ENCODE measurements at places on chromosomes 16 and 17.

DNA sequence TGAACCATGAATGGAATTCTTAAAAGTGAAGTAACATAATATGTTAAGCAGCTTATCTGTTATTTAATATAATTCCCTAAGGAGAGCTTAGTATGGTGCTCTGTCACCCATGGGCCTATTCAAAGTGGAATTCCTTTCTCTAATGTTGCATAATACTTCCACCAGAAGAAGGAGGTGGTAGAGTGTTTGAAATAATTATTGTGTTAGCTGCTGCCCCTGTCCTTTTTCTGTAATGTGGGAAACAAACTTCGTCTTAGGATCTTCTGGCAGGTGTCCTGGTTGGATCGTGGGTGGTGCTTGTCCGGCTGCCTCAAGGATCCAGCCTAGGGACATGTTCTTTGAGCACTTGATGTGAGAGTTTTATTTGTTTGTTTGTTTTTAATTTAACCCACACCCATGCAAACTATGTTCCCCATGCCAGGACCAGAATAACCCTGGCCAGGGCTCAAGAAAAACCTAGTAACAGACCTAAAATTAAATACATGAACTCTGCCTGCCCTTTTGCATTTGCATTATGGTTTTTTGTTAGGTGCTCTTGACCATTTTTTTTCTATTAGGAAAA, 46.1 kb downstream of the ZNRF1 start:
- no peak for DNase-seq

DNA sequence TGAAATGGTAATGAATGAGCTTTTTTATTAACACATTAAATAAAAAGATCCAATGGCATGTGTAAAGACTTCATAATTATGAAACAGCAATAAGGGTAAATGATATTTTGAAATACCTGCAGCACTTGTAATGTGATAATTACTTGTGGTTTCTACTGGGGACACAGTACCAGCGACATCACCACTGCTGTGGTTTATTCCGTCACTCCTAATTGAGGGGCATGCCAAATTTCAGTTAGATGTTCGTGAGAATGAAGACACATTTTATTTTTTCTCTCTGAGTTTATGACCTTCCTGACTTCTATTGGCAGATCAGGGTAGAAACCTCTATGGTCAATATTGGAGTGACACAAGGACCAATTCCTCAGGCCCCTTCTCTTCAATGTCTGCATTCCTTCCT, 131.9 kb upstream of the XYLT1 start:
- DNase-seq, result no peak

GRCh38 chr16:84378567-84378966, 10.2 kb downstream of the ATP2C2 start:
- DNase-seq, result no peak

GRCh38 chr16:69311533-69312387, 610 bp downstream of the VPS4A start:
- peak; percentile 24 for DNase-seq

DNA sequence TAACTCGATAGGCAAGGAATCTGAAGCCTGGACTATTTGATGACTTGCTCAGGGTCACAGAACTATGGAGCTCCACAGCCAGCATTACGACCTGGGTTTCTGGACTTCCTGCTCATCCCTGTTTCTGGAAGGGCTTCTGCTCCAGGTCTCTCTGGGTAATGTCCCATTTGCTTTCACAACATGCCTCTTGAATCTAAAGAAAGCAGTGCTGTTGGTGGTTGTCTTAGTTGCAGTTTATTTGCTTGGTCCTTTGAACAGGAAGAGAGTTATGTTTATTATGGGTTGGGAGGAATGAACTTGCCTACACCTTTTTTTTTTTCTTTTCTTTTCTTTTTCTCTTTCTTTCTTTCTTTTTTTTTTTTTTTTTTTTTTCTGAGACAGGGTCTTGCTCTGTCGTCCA, 84.8 kb downstream of the PITPNC1 start:
- no peak for DNase-seq

DNA sequence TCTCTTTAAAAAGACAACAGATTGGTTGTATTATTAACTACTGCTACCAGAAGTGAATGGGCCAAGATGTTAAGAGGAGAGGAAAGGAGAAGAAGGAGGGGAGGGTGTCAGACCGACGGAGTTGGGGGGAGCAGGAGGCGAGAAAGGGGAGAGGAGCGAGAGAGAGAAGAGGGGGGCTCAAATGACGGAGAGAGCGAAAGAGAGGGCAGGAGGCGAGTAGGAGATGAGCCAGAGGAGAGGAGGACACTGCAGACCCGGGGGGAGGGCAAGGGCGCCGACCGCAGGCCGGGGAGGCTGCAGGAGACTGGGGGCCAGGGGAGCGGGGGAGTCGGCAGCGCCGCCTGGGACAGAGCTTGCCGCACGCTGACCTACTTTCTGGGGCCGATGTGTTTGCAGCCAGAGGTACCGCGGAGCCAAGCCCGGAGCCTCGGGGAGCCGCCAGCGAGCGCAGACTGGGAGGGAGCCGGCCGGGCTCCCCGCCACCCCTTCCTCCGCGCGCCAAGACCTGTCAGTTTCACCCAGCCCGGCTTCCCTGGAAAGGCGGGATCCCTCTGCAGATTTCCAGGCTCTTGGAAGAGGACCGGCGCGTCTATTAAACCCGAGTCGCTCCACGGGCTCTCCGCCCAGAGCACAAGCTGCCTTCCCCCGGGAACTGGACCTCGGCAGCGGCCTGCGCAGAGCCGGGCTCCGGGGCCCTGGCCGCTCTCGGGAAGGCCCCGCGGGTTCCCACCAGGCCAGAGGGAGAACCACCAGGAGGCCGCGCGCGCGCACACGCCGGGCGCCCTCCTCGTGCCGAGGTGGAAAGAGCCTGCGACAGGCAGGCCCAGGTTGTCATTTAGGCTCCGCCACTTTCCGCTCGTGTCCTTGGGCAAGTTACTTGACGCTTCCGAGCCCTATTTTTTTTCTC, 74.6 kb downstream of the CMC2 start:
- DNase-seq, result peak; percentile 3

Data from activated T-helper 9 cell treated with anti-CD3 and anti-CD28 coated beads, Interleukin-2, amount 50 U/mL, for 16 hours (primary cell).